Lung (tissue), 17 donors: ENCODE measurements at places on chromosomes 2 and 18. TPM values are rescaled to one million over a fixed set of nuclear protein-coding genes. Genes with fewer than 3 reads are reported as not detected.

The MDH1B gene
- total RNA-seq, result 10.9 TPM

The NAT8 gene
- not detected for total RNA-seq

The CMPK2 gene
- total RNA-seq, result 10.6 TPM

The UGT1A5 gene
- total RNA-seq, result 0.34 TPM

The SLC4A5 gene
- total RNA-seq, result 5.2 TPM

The TNS1 gene
- total RNA-seq, result 377 TPM

The TNFAIP6 gene
- 10.7 TPM for total RNA-seq

The POMC gene
- total RNA-seq, result 3.2 TPM

- DNase-seq, result no peak
These were observed 58.1 kb upstream of the RALBP1 start for GRCh38 chr18:9417073-9417851.

GRCh38 chr2:30336978-30337841 is 105.9 kb downstream of the LBH start:
- DNase-seq, result no peak

DNA sequence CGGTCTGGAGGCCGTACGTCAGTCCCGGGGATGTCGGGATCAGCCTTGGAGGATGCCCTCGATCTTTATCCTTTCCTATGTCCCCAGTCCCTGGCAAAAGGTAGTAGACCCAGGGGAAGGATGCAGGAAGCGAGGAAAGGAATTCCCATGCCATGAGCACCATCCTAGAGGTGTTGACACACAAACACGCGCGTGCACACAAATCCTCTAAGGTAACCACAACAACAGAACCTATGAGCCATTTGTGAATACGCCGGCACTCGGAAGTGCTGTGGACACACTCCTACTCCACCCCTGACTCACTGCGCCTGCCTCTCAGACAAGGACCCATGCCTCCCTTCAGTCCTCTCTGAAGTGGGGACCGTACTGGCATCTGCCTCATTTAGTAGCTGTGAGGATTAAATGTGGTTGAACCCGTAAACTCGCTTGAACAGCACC is 11.3 kb upstream of the MLPH start:
- DNase-seq, result no peak

DNA sequence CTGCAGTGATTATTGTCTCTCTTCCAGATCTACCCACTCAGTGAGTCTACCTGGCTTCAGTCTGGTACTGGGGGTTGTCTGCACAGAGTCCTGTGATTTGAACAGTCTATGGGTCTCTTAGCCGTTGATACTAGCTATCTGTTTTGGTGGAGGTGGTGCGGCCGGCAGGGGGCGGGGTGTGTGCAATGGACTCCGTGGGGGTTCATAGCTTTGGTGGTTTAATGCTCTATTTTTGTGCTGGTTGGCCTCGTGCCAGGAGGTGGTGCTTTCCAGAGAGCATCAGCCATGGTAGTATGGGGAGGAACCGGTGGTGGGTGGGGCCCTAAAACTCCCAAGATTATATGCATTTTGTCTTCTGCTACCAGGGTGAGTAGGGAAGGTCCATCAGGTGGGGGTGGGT is 1120.1 kb upstream of the FAM98A start:
- no peak for DNase-seq

- no peak for DNase-seq
These were observed 70.5 kb downstream of the CSRNP3 start for GRCh38 chr2:165539985-165540384.

GRCh38 chr2:128092656-128093055 is 1.7 kb downstream of the UGGT1 start:
- DNase-seq, result no peak

DNA sequence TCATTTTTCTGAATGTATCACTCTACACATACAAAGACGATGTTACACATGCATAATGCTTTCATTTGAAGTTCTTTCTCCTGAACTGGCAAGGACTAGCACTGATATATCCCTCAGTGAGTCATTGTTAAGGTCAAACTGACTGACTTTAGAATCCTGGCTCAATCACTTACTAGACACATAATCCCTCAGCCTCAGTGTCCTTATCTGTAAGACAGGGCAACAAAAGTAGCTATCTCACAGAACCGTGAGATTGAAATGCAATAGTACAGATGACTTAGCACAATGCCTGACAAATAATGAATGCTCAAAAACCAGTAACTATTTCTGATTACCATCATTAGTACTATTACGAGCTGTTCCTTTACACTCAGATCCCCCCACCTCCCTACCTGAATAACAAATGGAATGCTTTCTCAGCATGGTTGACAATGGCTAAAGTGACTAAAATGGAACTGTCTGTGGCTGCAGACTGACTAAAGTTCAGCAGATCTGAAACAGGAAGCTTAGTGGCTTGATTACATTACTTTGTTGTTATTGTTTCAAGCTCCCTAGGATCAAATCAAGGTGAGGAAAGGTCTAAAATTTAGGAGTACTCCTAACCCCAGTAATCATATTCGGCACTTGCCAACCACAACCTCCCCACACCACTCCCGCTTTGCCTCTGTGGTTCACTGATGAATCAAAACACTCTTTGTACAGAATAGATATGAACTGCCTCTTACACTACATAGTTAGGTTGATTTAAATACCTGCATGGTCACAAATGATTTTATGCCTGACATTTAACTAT is 35.8 kb upstream of the CACNB4 start:
- DNase-seq, result no peak

DNA sequence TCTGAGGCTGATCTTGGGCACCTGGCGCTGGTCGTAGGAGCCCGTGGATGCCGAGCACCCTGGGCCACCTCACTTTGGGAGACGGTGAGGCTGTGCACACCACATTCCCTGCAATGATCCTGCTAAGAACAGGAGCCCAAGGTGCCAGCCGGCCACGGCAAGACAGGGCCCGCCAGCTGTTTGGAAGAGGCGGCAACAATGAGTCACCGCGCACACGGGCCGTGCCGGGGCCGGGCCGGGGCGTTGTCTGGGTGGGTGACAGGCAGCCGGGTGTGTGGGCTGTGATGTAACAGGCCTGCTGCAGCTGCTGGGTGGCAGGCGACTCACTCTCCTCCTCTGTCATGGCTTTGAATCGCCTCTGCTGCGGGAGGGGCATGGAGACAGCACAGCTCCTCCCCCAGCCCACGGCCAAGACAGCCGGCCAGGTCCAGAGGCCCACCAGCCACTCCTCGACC is 49.7 kb upstream of the ODC1 start:
- DNase-seq, result peak; percentile 20

DNA sequence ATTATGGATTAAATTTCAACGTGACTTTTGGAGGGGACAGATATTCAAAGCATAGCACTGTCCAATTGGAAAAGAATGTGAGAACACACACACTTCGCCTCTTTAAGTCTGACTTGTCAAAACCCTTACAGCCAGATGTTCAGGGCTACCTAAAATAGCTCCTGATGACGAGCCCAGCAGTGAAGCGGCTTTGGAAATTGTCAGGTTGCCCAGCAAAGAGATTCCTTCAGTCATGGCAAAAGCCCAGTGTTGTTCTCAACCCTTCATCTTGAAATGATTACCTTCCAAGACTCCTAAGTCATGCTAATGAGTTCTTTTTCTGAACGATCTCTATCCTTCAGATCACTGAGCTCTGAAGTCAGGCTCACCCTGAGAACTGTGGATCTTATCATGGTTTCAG is 436.6 kb downstream of the LRATD1 start:
- DNase-seq, result no peak

GRCh38 chr2:120245520-120246332 is 6.9 kb upstream of the RALB start:
- DNase-seq, result peak; percentile 39

DNA sequence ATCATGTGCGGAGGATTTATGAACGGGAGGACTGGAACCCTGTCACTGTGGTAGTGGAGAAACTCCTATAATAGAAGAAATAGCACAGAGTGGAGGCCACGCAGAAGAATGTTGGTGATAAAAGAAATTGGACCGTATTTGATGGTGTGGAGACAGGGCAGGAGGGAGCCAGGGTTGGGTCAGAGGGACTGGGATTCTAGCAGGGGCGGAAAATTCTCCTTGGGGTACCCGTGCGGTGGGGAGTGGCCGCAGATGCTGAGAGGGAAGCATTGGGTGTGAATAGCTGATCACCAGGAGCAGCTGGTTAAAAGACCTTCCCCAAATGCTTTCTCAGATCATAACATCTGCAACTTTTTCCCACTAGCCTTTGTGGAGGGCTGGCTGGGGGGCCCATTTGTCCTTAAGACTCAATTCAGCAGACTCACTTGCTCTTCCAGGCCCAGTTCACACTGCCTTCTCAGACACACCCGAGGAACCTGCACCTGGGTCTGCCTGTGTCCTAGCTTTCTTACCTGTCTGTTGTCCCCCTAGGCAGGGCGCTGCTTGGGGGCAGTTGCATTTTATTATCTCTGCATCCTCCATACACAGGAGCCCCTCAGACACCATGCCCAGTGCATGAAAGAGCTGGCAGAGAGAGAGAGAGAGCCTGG is 7.1 kb downstream of the SH3BP4 start:
- no peak for DNase-seq

DNA sequence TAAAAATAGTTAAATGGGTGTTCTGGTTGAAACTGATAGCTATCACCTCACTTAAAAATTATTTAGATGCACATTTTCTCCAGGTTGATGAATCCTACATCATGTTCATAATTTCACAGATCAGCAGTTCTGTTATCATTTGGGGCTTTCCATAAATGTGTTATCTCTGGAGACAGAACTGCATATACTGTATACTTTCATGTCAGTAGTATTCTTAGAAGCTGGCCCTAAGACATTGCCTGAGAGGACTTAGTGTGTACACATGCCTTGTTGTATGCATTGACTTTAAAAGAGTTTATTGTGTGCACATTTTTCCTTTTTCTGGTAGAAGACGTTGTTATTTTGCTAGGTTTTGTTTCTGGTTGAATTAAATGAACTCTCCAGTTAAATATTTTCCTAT is 41.0 kb downstream of the PIK3C3 start:
- no peak for DNase-seq

DNA sequence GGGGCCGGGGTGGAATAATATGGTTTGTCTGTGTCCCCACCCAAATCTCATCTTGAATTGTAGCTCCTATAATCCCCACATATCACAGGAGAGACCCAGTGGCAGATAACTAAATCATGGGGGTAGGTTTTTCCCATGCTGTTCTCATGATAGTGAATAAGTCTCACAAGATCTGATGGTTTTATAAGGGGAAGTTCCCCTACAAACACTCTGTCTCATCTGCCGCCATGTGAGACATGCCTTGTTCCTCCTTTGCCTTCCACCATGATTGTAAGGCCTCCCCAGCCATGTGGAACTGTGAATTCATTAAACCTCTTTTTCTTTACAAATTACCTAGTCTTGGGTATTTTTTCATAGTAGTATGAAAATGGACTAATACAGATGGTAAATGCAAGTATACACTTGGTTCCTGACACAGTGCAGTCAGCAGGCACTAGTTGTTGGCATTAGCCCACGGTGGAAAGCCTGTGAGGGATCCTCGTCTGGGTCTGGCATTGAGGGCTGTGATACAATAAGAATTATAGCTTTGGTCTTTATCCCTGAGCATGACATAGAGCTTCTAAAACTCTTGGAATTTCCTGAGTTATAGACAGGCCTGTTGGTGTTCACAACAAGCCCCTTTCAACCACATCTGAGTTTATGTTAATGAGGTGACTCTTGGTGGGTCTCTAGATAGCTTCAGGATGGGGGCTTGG is 135.8 kb downstream of the CABLES1 start:
- no peak for DNase-seq

GRCh38 chr2:42947809-42948600 is 155.6 kb upstream of the HAAO start:
- DNase-seq, result no peak

DNA sequence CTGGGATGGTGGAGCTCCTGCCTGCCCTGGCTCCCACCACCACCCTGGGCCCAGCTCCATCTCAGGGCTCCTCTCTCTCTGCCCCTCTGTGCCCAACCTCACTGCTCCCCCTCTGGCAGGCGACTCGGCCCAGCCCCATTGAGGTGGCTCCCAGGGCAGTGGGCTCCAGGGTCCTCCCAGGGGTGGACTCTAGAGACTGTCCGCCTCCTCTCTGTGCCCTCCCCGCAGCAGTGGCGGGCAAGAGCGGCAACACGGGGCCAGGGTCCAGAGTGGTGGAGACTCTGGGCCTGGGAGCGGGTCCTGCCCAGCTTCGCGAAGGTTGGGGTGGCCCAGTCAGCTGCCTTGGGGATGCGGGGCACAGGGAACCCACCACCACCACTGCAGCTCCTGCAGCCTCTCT is 27.4 kb downstream of the DDX1 start:
- no peak for DNase-seq

DNA sequence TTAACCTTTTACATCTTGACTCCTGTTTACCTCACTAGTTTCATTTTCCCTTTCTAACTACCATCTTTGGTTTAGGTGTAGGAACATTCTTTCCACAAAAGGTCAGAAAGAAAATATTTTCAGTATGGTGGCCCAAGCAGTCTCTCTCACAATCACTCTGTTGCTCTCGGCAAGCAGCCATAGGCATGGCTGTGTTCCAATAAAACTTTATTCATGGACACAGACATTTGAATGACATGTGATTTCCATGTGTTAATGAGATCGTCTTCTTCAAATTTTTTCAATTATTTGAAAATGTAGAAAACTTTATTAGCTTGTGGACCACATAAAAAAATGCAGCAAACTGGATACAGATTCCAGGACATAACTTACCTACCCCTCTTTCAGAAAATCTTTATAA is 109.7 kb upstream of the CNTNAP5 start:
- DNase-seq, result no peak

- DNase-seq, result no peak
These were observed 9.8 kb downstream of the KIF1A start for GRCh38 chr2:240810199-240810598.

DNA sequence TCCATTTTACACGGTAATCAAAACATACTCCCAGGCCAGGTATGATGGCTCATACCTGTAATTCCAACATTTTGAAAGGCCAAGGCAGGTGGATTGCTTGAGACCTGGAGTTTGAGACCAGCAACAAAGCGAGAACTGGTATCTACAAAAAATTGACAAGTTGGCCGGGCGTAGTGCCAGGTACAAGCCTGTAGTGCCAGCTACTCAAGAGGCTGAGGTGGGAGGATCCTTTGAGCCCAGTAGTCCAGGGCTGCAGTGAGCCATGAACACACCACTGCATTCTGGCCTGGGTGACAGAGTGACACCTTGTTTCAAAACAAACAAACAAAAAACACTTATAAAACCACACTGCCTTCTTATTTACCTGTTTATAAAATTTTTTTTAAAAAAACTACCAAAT is 80.8 kb downstream of the GAREM1 start:
- peak; percentile 78 for DNase-seq

DNA sequence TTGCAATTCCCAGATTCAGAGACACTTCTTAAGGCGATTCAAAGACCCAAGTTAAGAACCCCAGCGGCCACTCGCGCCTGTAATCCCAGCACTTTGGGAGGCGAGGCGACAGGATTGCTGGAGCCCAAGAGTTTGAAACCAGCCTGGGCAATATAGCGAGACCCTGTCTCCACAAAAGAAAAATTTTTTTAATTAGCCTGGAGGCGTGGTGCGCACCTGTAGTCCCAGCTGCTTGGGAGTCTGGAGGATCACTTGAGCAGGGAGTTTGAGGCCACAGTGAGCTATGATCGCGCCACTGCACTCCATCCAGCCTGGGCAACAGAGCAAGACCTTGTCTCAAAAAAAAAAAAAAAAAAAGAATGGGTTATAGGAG is 585 bp upstream of the ANAPC1 start:
- no peak for DNase-seq
